ENCODE measurements at places on chromosomes 4 and X.
A peak's percentile ranks its signal among the peaks of the same experiment; 100 is the strongest.

GRCh38 chrX:119899125-119899524 is 3.4 kb downstream of the AKAP14 start:
- DNase-seq: no peak

- DNase-seq: no peak
Measured at GRCh38 chr4:139761461-139761860, 95.8 kb downstream of the MGST2 start.

DNA sequence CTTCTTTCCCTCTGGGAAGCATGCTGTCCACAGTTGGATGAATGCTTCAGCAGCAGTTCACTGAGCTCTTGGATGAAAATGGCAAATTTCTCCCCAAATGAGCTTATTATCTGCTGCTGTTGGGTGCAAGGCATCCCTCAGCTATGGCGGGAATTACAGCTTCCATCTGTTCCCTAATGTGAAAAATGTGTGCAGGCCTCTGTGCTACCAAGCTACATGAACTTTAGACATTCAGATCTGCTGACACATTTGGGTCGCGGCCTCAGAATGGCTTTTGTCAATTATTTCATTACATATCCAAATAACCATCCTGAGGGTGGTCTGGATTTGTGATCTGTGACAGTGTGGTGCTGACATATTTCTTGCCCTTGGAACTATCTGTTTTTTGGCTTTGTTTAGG is 119.5 kb upstream of the SCML1 start:
- no peak for DNase-seq

DNA sequence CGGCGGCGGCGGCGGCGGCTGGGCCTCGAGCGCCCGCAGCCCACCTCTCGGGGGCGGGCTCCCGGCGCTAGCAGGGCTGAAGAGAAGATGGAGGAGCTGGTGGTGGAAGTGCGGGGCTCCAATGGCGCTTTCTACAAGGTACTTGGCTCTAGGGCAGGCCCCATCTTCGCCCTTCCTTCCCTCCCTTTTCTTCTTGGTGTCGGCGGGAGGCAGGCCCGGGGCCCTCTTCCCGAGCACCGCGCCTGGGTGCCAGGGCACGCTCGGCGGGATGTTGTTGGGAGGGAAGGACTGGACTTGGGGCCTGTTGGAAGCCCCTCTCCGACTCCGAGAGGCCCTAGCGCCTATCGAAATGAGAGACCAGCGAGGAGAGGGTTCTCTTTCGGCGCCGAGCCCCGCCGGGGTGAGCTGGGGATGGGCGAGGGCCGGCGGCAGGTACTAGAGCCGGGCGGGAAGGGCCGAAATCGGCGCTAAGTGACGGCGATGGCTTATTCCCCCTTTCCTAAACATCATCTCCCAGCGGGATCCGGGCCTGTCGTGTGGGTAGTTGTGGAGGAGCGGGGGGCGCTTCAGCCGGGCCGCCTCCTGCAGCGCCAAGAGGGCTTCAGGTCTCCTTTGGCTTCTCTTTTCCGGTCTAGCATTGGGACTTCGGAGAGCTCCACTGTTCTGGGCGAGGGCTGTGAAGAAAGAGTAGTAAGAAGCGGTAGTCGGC is 528 bp downstream of the FMR1 start:
- peak; percentile 9 for DNase-seq

- no peak for DNase-seq
Measured at GRCh38 chr4:174069848-174070330, 213.6 kb downstream of the FBXO8 start.

GRCh38 chrX:66074920-66075879 is 35.3 kb upstream of the VSIG4 start:
- DNase-seq: no peak

GRCh38 chrX:2933125-2933900 is 4.2 kb upstream of the ARSD start:
- DNase-seq: no peak

DNA sequence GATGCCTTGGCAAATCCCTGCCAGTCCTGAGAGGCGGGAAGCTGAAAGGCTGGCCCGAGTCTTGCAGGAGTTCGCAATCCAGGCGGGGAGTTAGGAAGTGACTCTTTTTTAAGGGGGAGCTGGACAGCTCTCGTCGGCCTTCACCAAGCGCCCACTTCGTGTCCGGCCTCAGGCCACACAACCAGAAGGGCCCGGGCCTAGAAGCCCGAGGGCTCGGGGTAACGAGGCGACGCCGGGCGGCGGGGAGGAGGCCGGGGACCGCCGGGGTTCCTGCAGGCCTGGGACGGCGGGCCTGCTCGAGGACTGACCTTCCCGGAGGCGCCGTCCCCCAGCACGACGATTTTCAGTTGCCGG is 395 bp downstream of the RAB28 start:
- DNase-seq: peak; percentile 44

DNA sequence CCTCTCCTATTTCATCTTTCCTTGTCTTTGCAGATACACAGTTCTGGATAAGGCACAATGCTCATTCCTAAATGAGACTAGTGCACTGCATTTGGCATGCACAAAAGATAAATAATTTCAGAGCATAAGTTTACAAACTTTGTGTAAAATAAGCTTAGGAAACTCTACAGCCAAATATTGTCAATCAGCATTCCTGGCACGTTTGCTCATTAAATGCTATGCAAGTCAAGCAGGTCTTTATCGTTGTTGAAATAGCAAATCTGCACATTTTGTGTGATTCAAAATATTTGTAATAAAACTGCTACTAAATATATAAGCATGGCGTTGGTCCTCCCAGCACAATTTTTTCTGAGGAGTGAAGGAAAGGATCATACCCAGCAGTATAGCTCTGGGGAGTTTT is 322.1 kb upstream of the NOCT start:
- DNase-seq: no peak

DNA sequence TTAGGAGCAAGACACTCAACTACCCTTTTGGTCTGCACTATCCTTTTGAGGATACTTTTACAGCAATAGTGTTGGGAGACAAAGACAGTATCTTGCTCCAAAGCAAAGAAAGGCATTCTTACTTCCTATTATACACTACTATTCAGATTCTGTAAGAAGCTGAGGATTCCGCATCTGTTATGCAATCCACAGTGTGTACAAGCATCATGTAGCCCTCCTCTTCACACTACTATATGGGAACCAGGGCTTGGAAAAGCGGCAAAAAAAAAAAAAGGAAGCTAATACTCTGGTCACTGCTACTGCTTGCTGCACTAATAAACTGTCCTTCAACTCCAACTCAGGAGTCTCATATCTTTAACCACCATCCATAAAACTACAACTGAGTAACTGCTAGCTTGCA is 59.1 kb downstream of the FBXW7 start:
- no peak for DNase-seq

- no peak for DNase-seq
Measured at GRCh38 chr4:158450741-158451140, 70.9 kb upstream of the RXFP1 start.

- no peak for DNase-seq
Measured at GRCh38 chr4:25090516-25090915, 59.8 kb upstream of the LGI2 start.

DNA sequence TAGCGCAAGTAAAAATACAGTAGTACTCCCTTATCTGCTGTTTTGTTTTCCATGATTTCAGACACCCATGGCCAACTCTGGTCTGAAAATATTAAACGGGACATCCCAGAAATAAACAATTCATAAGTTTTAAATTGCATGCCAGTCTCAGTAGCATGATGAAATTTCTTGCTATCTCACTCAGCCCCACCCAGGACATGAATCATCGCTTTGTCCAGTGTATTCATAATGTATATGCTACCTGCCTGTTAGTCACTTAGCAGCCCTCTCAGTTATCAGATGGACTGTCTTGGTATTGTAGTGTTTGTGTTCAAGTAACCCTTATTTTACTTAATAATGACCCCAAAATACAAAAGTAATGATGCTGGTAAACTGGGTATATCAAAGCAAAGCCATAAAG is 158.2 kb upstream of the DDIT4L start:
- DNase-seq: no peak

DNA sequence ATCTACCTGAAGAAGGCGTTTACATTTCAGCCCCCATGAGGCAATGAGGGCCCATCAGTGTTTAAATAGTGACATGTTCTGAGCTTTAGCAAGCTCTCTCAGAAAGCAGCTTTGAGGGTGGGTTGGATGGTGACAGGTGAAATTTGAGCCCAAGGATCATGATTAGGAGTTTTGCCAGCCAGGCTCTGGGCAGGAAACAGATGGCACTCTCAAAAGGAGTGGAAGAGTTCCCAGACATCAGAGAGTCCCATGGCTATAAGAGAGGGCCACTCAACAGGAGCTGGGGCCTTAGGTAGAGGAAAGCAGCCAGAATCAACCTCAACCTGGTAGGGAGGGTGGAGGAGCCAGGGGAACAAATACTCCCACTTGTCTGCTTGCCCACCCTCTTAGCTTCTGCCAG is 499.8 kb downstream of the MID1IP1 start:
- no peak for DNase-seq

GRCh38 chr4:87240341-87240740 is 19.9 kb upstream of the KLHL8 start:
- no peak for DNase-seq

GRCh38 chr4:153026591-153027346 is 90.6 kb downstream of the FHDC1 start:
- DNase-seq: no peak

- DNase-seq: no peak
Measured at GRCh38 chr4:147578051-147578476, 39.1 kb upstream of the TMEM184C start.

- no peak for DNase-seq
Measured at GRCh38 chr4:104486716-104487504, 7.8 kb downstream of the CXXC4 start.

GRCh38 chrX:85503258-85504158 is 124.0 kb upstream of the POF1B start:
- no peak for DNase-seq

DNA sequence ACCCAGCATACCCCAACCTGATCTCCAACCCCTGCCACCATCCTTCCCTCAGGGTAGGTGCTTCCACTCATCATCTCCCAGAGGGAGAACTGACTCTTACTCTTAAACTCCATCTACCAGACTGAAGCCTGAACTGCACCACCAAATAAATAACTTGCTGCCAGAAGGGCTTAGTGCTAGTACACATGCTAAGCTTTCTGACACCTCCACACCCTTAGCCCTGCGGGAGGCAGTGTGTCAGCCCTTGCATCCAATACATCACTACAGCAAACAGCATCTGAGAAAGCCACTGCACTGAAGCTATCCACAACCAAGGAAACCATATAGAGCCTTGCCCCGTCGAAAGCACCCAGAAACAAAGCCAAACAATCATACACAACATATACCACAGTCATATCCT is 68.6 kb upstream of the MCF2 start:
- no peak for DNase-seq

DNA sequence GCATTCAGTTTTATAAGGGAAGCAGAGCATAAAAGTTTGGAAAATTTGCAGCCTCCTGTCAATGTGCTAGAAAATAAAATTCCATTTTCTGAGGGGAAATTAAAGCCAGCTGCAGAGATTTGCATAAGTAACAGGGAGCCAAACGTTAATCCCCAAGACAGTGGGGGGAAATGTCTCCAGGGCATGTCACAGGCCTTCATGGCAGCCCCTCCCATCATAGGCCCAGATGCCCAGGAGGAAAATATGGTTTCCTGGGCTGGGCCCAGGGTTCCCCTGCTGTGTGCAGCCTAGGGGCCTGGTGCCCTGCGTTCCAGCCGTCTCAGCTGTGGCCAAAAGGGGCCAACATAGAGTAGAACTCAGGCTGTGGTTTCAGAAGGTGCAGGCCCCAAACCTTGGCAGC is 9.3 kb downstream of the RNF4 start:
- no peak for DNase-seq

- DNase-seq: no peak
Measured at GRCh38 chrX:101605728-101606127, 12.1 kb downstream of the ARMCX6 start.

GRCh38 chrX:150525061-150525919 is 43.1 kb upstream of the MTM1 start:
- DNase-seq: peak; percentile 45

DNA sequence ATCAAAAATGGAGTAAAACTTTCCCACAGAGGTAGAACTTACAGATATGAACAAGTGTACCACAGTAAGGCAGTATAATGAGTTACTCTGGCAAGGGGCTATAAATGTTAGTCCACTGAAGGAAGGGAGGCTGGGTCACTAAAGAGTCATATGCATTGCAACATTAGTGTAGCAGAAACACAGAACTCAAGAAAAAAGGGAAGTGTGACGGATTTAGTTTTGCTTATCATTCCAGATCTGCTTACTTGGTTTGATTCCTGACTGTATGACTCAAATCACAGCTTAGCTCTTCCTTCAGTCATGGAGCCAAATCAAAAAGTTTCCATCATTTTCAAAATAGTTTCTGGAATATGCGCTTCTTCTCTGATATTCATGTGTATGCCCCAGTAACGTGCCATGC is 148.7 kb downstream of the FSTL5 start:
- DNase-seq: no peak

GRCh38 chrX:1341545-1342184 is 5.1 kb downstream of the IL3RA start:
- no peak for DNase-seq

GRCh38 chr4:74133786-74134499 is 24.0 kb upstream of the MTHFD2L start:
- peak; percentile 63 for DNase-seq

DNA sequence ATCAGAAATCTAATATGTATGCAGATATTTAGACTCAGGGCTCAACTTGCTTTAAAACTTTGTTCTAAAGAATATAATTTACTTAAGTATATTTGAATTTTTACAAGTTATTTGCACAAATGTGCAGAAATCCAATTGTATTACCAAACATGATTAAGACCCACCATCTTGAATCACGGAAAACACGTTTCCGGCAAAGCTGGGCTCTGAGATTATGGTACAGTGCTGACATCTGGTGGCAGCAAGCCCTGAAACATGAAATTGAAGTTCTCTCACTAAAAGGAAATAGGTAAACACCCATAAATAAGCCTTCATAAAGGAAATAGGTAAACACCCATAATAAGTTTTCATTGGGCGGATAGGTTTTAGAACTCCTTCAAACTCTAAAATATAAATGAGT is 98.3 kb upstream of the MAOA start:
- DNase-seq: no peak

- no peak for DNase-seq
Measured at GRCh38 chr4:6369511-6369910, 99.9 kb downstream of the WFS1 start.

DNA sequence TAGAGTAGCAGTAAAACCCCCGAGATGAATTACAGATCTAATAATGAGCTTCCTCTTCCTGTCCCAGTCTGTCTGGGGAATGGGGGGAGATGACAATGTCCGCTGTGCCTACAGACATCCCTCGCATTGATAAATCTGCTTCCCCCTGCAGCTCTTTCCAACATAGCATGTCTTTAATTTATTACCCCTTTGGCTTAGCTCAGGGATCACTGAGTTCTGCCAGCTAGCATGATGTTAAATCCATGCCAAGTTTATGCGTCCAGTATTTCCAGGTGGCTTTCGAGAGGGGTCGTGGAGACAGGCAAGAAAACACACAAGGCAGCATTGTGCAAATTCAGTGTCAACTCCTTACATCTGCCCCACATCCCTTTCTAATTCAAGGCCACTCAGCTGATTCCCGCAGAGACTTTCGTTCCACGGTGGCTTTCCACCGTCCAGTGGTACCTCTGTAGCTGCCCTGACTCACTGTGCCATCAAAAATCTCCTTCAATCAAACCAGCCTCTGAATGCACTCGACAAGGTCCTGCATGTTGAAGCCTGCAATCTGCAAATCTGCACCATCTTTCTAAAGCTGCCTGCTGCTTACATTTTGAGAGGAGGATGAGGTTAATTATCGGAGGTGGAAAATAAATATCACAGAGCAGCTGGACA is 75.1 kb downstream of the MXRA5 start:
- no peak for DNase-seq

GRCh38 chr4:55214172-55214571 is 88.8 kb upstream of the KDR start:
- DNase-seq: no peak
